Muscle of leg (tissue), 16 donors: ENCODE measurements at places on chromosomes 11 and 22. TPM values are rescaled to one million over a fixed set of nuclear protein-coding genes. Genes with fewer than 3 reads are reported as not detected.

Gene YPEL4
- polyA plus RNA-seq: 1.8 TPM

Gene MPPED2
- 6.8 TPM for polyA plus RNA-seq

Gene GALNT18
- 10.9 TPM for polyA plus RNA-seq

Gene SRPRA
- 62.0 TPM for polyA plus RNA-seq

Gene ACRV1
- polyA plus RNA-seq: 0.73 TPM

Gene NELL1
- polyA plus RNA-seq: 9.9 TPM

Gene FIBIN
- 52.2 TPM for polyA plus RNA-seq

Gene C11orf91
- not detected for polyA plus RNA-seq
